ENCODE measurements at places on chromosomes 6 and 20.

GRCh38 chr20:51326201-51326819 is 216.2 kb downstream of the NFATC2 start:
- DNase-seq = peak; percentile 78

DNA sequence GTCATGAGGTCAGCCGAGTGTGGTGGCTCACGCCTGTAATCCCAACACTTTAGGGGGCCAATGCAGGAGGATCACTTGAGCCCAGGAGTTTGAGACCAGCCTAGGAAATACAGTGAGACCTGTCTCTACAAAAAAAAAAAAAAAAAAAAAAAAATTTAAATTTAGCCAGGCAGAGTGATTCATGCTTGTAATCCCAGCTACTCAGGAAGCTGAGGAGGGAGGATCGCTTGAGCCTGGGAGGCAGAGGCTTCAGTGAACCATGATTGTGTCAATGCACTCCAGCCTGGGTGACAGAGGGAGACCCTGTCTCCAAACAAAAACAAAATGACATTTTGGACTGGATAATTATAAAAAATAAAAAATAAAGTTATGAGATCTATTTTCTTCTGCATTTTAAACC is 56.2 kb downstream of the ADGRF1 start:
- DNase-seq = no peak

DNA sequence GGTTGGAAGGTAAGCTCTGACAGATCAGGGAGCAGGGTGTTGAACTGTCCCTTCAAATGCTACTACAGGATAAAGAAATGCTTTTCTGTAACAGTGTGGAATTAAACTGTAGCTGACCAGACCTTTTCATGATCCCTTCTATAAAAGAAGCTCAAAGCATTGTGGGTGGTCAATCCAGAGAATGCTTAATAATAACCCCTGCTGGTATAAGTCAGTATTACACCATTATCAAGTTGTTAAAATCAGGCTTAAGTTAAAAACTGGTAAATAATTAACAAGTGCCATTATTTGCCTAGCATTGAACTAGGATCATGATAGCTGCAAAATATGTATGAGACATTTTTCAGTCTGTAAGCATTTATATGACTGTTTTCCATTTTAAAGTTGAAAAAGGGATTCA is 468.9 kb downstream of the PKHD1 start:
- no peak for DNase-seq

DNA sequence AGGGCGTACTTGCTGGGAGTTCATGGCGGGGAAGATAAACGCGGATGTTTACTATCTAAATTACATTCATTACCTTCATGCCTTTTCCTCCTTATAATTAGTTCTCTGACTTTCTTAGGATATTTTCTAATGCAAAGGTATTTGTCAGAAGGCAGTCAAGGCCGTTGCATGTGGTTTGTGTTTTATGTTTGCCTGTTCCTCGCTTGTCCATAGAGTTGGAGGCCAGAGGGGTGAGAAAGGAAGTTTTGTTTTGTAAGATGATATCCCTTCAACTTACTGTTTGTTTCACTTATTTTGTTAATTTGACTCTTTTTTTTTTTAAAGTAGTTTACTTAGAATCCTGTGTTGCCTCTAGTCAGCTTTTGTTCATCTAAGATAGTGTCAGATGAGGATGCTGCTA is 4.0 kb upstream of the CCN2 start:
- no peak for DNase-seq

DNA sequence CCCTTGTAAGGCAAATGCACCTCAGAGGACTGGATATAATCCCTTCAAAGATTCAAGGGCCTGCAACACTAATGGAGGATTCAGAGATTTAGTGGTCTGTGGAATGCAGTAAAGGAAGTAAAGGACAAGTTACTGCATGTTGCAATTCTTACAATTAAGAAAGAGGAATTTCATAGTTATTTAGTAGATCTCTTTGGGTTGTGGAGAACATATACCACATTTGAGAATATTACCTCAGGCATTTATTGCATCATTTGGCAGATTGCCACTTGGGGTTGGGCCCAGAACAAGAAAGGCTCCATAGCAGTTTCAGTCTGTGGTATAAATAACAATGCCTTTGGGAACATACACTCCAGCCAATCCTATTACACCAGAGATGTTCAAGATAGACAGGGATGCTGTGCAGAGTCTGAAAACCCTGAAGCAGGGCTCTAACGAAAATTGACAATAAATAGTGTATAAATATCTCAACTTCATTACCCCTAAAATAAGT is 20.9 kb upstream of the EPM2A start:
- DNase-seq = no peak

GRCh38 chr6:166616261-166617238 is 10.5 kb downstream of the RPS6KA2 start:
- DNase-seq = peak; percentile 34

DNA sequence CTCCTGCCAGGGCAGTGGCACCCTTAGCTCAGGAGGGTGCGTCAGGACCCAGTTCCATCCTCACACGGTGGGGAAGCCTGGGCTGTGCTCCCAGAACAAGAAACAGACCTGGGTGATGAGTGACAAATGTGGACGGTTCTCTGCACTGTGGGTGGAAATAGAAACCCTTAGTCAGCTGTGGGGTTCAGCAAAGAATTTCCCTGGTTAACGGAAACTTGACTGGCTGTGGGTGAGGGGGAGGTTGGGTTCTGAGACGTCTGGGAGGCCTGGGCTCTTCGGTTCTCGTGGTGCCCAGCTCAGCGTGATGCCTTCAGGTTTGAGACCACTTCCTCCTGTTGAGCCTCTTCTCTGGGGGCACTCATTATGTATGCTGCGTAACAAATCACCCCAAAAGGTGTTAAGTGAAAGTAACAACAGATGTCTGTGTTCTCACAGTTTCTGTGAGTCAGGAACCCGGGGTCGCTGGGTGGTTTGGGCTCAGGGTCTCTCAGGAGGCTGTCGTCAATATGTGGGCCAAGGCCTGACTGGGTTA is 53.1 kb upstream of the FAM83D start:
- peak; percentile 89 for DNase-seq

DNA sequence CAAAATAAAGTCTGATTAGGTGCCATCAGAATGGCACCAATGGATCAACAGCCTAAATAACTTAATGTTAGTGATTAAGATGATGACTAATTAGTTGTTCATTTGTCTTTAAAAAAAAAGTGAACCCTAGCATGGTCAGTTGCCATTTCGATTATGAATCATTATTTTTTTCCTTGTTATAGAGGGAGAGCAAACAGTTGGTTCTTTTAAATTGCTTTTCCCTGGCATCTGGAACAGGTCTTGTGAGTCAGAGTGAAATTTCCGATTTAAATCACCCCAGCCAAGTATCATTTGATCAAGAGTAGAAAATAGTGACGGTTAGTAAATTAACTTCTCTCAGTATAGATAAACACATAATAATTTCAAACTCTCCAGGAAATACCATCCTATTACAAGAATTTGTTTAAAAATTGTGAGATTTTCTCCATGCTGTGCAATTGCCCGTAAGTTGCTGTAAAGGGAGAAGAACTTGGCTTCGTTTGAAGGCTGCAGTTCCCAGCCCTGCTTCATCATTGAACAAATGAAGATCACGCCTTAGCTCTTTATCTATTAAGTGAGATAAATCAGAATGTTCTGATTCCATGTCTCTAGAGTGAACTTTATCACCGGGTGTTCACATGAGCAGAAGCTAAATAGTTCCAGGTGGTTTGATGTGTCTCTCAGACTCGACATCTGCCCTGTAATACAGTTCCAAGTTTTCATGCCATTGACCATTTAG is 741.3 kb downstream of the DOK5 start:
- DNase-seq = no peak

DNA sequence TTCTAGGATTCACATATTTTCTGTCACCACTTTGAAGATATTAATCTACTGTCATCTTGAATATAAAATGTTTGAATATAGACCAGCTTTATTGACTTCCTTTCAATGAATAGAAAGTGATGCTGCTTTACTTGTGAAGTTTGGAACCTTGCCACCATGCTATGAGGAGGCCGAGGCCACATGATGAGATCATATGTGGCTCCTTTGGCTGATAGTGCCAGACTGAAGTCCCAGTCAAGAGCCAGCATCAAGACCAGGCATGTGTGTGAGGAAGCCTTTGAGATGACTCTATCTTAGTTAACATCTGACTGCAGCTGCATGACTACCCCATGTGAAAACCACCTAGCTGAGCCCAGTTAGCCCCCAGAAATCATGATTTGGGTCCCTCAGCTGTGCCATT is 169.5 kb downstream of the OTOR start:
- no peak for DNase-seq

GRCh38 chr6:31214516-31214915 is 44.0 kb upstream of the POU5F1 start:
- no peak for DNase-seq

DNA sequence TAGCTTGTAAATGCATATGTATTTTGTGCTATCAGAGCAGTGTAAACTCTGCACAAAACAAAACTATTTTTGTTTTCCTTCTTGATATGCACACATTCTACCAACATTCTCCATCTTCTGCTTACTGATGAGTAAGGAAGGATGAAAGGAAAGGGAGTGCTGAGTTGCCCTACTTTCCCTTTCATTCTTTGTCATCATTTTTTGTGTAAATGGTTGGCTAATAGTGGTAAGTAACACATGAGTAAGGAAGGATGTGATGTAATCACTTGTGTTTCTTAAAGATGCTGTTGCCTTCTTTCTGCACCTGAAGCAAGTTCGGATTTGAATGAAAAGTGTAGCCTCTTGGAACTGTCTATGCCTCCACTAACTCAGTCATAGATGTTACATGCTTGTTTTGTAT is 4.6 kb upstream of the REV3L start:
- DNase-seq = no peak

GRCh38 chr6:102022803-102023202 is 629.3 kb downstream of the GRIK2 start:
- no peak for DNase-seq

DNA sequence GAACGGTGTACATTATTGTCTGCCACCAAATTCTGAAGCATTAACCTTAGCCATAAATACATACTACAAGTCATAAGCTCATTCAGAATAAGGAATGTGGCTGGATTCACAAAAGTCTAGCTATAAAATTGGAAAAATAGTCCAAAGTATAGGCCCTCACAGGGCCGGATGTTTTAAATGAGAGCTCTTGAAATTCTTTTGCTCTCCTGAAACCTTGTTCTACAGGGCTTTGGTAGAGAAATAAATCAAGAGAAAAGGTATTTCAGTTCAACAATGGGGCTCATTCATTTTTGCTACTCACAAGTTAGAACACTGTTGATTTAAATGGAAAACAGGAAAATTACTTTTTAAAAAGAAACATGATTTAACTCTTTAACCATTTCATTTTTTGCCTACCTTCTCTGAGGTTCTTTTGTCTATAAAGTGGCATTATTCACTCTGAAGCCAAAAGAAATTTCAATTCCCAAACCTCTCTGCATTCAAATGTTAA is 58.0 kb downstream of the PREP start:
- DNase-seq = no peak

GRCh38 chr20:59371431-59371830 is 71.0 kb downstream of the EDN3 start:
- no peak for DNase-seq

GRCh38 chr6:72218125-72218524 is 331.8 kb downstream of the RIMS1 start:
- no peak for DNase-seq

DNA sequence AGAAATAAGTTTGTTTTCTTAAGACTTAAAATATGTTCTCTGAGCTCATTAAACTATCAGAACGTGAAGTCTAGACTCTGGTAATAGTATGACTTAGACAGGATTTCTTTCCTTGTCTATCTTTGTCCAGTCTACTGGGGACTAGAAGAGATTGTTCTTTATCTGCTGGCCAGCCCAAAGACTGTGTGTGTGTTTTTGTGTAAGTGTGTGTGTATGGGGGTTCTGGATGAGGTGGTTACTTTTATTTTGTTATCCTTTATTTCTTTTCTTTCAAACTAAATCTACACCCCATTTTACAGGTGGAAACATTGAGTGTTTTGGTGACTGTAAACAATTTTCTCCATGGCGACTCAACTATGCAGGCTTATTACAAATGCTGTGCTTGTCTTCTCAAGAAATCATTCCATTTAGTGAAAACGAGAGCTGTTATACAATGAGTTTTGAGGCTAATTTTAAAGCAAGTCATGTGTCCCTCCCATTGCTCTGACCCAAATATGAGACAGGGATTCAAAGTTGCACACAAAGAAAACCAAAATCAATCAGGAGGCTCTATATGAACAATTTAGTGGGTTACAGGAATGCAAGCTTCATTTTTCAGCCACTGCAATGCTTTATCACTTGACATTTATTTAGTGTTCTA is 97.6 kb downstream of the ELOVL5 start:
- DNase-seq = no peak

GRCh38 chr20:56940466-56940865 is 311.4 kb downstream of the TFAP2C start:
- no peak for DNase-seq

DNA sequence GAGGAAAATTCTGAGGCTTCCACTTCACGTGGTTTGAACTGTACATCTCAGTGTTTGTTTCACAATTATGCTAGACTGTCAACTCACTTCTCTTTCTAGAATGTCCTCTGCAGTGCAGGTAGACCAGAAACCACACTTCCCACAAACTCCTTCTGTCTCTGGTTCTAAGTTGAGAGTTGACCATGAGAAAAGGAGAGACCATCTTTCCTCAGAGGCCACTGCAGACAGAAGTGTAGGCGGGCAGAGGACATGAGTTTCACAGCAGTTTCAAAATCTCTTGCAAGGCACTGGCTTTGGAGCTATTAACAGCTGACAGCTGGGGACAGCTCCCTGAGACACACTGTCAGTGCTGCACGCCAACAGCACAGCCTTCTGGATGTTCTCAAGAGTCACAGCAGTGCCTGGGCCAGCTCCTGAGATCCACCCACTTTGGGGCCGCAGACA is 55.4 kb upstream of the MOXD1 start:
- peak; percentile 56 for DNase-seq

Data from Peyer's patch (tissue), 4 donors.